ENCODE measurements at places on chromosomes 5 and 9. TPM values are rescaled to one million over a fixed set of nuclear protein-coding genes. Genes with fewer than 3 reads are reported as not detected.
A peak's percentile ranks its signal among the peaks of the same experiment; 100 is the strongest.

DNA sequence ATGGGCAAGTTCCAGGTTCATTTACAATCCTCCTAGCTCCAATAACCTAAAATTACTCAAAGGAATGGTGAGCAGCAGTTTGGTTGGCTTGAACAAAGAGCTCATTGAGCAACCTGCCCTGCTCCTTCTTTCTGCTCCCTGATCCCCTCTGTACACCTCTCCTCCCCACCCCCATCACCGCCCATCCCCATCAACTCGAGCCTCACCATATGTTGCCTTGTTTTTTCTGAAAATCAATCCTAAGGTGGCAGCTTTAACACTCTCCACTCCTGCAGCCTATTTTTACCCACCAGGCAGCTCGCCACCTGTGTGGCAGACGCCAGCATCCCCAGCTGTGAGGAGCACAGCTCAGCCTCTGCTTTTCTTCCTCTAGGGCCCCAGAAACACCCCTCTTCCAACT is 533.4 kb upstream of the BRINP1 start:
- DNase-seq = no peak

DNA sequence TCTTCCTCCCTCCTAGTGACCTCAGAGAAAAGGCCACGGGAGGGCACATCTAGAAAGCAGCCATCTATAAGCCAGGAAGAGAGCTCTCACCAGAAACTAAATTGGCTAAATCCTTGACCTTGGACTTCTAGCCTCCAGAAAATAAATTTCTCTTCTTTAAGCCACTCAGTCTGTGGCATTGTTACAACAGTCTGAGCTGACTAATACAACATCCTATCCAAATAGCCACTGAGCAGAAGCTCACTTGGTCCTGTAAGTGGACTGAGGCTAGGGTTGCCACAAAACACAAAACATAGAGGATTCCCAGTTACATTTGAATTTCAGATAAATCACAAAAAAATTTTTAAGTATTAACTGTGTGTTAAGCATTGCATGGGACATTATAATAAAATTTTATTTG is 383.4 kb downstream of the MLLT3 start:
- DNase-seq = no peak

- peak; percentile 43 for DNase-seq
These were observed 1.3 kb downstream of the TXN start for GRCh38 chr9:110255034-110255462.

- DNase-seq = no peak
These were observed 730.4 kb downstream of the EFNA5 start for GRCh38 chr5:106940301-106940846.

GRCh38 chr5:96843140-96843539 is 33.2 kb upstream of the ERAP2 start:
- no peak for DNase-seq

GRCh38 chr5:32174011-32174870 is at the start of gene GOLPH3:
Gene GOLPH3 (minus strand): TSS chr5:32174319. CDS start chr5:32174034, 285 bp downstream.
- peak; percentile 93 for DNase-seq

GRCh38 chr9:35673132-35674024 is at the start of gene CA9:
Gene CA9 (plus strand): TSS chr9:35673928. CDS start chr9:35673960, 32 bp downstream.
- DNase-seq = no peak

- peak; percentile 16 for DNase-seq
These were observed 898 bp downstream of the CAMSAP1 start for GRCh38 chr9:135906291-135907005.

- DNase-seq = no peak
These were observed 3.7 kb downstream of the TLN1 start for GRCh38 chr9:35728041-35728971.

GRCh38 chr9:92509050-92509449 is 26.7 kb downstream of the ECM2 start:
- no peak for DNase-seq

DNA sequence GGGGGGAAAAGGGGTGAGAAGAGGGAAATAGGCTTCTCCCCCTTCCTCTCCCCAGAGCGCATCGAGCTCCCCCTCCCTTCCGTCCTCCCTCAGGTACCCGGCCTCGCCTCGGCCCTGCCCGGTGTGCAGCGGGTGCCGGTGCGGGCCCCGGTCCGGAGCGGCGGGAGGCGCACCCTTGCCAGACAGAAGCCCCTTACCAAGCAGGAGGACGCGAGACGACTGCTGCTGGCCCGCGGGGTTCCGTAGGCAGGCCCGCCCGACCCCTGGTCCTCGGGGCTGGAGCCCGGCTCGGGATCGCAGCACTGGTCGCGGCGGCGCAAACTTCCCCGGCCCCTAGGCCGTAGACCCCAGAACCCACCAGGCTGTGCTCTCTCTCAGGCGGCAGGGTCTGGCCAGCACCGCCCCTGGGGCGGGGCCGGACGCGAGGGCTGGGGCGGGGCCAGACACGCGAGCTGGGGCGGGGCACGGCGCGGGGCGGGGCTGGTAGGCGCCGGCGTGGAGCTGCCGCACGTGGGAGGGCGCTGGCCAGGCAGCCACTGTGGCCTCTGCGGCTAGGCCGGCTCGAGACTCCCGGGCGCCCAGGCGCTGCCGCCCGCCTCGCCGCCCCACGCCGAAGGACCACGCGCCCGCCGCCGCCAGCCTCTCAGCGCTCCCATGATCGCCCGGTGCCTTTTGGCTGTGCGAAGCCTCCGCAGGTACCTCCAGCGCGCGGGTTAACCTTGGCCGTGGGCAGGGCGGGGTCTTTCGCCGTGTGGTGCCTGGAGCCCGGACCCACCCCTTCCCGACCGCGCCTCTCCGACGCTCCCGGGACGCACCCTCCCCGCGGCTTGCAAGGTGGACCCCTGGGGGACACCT is at the start of the genes NLN and SGTB:
Gene NLN (plus strand): TSS at position 486 of the 855 bp plus-strand sequence. CDS start 169 bp downstream, at position 655.
Gene SGTB (minus strand): TSS at position 390 of the 855 bp plus-strand sequence. CDS start 1,302 bp downstream, outside the sequence.
- DNase-seq = peak; percentile 79

The HSPB3 gene
- not detected for total RNA-seq

The EGFLAM gene
- not detected for total RNA-seq

The MFAP3 gene
- 37.2 TPM for total RNA-seq

The APBA1 gene
- 0.53 TPM for total RNA-seq
